ENCODE measurements at places on chromosomes 5 and 9. TPM values are rescaled to one million over a fixed set of nuclear protein-coding genes. Genes with fewer than 3 reads are reported as not detected.

DNA sequence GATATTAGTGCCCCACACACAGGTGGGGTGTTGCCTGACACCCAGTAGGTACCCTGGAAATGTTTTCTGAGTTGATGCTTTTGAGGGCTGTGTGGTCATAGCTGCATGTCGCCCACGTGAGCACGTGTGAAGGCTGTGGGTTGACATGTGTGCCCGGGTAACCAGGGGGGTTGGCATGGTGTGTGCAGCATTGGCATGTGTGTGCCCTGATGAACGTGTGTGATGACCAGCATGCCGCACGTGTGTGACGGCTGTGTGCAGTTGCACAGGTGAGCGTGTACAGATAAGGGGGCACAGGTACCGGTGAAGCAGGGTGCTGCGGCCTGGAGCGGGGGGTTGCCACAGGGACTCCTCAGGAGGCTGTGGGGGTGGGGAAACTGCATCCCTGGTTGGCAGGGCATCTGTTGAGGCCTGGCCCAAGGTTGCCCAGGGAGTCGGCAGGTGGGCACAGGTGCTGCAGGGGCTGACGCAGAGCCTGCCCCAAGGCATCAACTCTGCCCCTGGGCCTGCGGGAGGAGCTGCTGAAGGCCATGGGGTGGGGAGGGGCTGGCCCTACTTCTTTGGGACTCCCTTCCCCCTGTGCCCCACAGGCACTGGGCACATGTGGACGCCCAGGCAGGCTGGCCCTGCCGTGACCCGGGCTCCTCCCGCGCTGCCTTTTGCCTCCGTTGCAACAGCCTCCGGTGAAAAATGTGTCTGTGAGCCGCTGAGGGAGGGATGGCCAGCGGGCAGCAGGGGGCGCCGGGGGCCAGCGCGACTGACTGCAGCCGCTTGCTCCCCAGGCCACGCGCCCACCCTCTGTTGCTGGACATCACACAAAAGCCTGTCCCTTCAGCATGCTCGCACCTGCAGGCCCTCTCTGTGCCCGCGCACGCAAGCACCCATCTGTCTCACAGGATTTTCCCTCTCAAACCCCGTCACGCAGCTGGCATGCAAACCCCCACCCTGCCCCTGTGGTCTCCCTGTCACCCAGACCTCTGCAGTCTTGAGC is 2.2 kb downstream of the UNC5A start:
- no peak for DNase-seq

GRCh38 chr5:32138839-32139493 is 35.2 kb downstream of the GOLPH3 start:
- DNase-seq = no peak

DNA sequence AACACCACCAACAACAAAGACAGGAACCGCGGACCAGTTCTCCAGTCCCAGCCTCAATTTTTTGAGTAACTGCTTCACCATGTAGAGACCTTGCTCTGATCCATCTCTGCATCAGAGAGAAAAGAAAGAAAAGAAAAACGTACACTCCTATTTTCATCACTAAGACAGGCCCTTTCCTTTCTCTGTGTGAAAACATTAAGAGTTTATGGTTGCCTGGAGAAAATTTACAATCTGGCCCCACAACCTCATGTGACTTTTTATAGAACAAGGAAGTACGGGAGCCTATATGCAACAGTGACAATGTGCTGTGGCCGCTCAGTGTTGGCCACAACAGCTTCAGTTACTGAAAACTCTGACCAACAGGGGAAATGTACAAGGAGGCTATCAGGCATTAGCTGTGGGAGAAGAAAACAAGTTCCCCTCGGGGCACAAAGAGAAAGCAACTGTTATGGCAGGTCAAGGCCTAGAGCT is 272.9 kb upstream of the PTGER4 start:
- DNase-seq = no peak

GRCh38 chr9:111350556-111350955 is 20.5 kb upstream of the OR2K2 start:
- DNase-seq = no peak

DNA sequence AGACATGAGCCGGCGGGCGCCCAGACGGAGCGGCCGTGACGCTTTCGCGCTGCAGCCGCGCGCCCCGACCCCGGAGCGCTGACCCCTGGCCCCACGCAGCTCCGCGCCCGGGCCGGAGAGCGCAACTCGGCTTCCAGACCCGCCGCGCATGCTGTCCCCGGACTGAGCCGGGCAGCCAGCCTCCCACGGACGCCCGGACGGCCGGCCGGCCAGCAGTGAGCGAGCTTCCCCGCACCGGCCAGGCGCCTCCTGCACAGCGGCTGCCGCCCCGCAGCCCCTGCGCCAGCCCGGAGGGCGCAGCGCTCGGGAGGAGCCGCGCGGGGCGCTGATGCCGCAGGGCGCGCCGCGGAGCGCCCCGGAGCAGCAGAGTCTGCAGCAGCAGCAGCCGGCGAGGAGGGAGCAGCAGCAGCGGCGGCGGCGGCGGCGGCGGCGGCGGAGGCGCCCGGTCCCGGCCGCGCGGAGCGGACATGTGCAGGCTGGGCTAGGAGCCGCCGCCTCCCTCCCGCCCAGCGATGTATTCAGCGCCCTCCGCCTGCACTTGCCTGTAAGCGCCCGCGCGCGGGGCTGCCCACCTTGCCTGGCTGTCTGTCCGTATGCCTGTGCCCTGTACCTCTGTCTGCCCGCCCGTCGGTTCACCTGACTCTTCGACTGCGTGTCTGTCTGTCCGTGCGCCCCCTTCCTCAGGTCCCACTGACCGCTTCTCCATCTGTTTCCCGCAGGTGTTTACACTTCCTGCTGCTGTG is 412 bp downstream of the FGF18 start:
- DNase-seq = no peak

DNA sequence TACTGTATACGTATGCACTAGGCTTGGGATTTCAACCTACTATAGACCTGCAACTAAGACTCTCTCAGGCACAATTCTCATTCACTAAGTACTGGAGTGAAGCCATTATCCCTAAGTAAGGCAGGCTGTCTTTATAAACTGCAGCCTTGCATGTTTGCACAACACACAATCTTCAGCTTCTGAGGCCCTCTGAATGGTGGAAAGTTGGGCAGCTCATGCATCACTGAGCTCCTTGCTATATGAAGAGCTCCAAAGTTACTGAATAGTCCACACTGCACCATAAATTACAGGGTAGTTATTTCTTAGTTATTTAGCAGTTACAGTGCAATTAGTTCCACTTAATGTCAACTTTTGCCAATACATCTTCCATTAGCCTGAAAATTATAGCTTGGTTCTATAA is 384.6 kb downstream of the BRINP1 start:
- no peak for DNase-seq

- no peak for DNase-seq
These were observed 46.1 kb upstream of the IL7R start for GRCh38 chr5:35810601-35811000.

The IL7R gene
- polyA plus RNA-seq = 0.63 TPM

The ARHGEF39 gene
- polyA plus RNA-seq = 9.0 TPM

The IFNA13 gene
- not detected for polyA plus RNA-seq

The PLPPR1 gene
- polyA plus RNA-seq = 17.7 TPM

The CDH9 gene
- polyA plus RNA-seq = 61.8 TPM

The SUSD3 gene
- 9.7 TPM for polyA plus RNA-seq

The CDC20B gene
- polyA plus RNA-seq = 0.79 TPM
